Left hindlimb (tissue), 1 donor: ENCODE measurements at places on chromosomes 13 and 19.

GRCh38 chr13:60329221-60329923 lies 67.6 kb upstream of the TDRD3 start:
- no peak for DNase-seq

GRCh38 chr19:58361900-58362271 lies 665 bp downstream of the ZNF497 start:
- DNase-seq: no peak

DNA sequence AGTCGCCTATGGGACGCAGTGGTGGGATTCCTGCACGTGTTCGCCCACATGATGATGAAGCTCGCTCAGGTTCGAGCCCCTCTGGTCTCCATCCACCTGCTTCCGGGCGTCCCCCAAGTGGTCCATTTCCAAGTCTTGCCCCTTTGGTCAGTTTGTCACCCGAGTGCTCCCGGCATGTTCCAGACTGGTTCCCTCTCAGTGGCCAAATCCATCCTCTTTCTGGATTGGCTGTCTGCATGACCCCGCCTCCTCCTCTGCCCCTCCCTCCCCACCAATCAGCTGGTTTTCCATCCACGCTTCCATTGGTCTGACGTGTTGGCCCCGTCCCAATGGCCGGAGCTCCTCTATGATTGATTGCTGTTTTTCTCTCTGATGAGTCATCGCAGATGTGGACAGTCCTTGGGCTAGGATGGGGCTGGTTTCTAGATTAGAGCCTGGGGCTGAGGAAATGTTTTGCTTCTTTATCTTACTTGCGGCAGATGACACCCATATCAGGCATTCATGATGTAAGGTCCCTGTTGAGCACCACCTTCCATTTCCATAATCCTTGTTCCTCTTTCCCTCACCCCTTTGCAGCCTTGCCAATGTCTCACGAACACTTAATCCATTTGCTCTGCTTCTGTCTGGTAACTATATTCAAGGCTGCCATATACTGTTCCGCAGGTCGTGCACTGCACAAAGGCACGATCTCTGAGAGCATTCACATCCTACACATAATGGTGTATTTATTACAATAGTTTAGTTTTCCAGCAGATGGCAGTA lies 73.8 kb downstream of the MAP4K1 start:
- peak; percentile 50 for DNase-seq

DNA sequence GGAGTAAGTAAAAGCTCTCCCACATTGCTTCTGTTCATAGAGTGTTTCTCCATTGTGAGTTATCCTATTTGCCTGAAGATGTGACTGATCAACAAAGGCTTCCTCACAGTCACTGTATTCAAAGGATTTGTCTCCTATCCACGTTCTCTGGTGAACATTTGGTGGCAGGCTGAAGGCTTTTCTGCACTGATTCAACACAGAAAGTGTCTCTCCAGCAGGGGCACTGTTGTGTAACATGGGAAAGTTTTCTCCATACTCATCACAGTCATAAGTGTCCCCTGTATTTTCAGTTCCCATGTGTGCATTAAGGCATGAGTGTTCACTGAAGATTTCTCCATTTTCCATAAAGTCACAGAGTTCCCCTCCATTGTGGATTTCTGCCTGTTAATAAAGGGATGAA lies 17.6 kb downstream of the ZNF121 start:
- DNase-seq: no peak

- DNase-seq: no peak
Measured at GRCh38 chr13:73672492-73672891, 461.7 kb downstream of the KLF12 start.

DNA sequence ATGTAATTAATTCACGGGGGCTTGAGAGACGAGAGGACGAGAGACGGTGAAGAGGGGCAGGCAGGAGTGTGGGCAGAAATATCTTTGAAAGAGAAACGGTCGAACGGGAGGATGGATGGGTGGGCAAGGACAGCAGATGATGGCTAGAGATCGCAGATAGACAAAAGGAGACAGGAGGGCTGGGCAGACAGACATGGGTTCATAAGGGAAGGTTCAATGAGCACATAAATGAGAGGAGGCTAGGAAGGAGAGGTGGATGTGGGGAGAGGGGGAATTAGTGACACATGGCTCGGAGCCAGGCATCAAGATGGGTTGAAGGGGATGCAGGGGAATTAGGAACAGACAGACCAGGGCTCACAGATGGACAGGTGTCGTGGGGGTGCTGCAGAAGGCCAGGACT lies 1.1 kb downstream of the SYT3 start:
- no peak for DNase-seq

- DNase-seq: no peak
Measured at GRCh38 chr13:104847922-104848321, 1687.5 kb downstream of the EFNB2 start.

GRCh38 chr19:33441277-33441699 lies 67.8 kb downstream of the CEBPG start:
- DNase-seq: no peak

DNA sequence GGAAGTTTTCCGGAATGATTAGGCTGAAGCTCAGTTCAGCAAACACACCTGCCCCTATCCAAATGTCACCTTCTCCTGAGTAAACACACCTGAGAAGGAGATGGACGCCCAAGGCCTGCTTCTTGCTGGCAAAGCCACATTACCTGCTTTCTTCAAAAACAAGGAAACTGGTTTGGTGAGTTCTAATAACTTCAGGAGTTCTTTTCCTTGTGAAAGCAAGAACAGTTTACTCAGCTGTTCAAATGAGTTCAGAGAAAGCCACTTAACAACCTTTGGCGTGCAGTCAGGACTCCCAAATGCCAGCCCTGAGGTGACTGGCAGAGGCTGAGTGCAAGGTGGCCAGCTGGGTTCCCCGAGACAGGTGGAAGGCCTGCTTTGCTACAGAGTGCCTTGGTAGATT lies 160.5 kb downstream of the STK24 start:
- DNase-seq: no peak

DNA sequence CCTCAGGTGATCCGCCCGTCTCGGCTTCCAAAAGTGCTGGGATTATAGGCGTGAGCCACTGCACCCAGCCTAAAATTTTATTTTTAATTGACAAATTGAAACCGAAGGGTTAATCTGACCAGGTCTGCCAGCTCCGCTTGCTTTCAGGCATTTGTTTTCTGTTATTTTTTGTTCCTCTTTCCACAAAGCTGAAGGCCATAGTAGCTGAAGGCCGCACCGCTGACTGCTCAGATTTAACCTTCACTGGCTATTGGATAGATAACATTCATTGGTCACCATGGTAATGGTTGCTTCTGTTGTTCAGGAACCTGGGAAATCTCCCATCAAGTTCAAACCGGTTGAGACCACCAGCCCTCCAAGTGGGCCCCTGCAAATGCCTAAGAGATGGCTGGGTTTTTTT lies 124.5 kb upstream of the USP29 start:
- no peak for DNase-seq

DNA sequence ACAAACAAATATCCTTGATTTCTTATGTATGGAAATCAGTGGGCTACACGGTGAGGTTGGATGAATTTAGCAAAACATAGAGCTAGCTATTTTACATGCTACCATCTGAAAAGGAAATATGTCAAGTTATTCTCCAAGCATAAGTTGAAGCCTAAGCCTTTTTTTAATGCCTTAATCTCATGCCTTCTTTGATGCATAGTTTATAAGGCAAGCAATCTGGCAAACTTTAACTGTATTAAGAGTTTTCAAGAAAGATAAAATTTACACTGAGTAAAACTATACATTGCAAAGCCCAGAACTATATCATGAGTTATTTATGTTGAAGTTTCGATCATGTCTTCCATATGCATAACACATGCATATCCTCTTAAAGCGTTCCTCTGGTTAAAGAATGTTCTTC lies 85.0 kb upstream of the ATXN8OS start:
- no peak for DNase-seq

DNA sequence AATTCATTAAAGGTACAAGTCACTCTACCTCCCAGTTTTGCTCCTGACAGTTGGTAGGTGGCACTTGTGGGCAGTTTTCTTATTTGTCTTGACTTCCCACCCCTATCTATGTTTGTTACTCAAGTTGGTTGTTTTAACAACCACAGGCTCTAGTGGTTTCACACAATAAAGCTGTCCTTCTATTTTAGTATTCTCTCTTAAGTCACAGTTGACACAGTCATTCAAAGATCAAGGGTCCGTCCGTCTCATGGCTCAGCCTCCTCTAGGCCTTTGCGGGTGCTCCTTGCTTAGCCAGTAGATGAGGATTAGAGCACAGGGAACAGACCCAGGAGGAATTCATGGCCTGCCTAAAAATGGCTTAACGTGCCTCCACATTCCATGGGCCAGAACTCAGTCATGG lies 573.7 kb downstream of the IRS2 start:
- DNase-seq: no peak

GRCh38 chr13:24511019-24511815 lies 1.4 kb downstream of the PARP4 start:
- no peak for DNase-seq

DNA sequence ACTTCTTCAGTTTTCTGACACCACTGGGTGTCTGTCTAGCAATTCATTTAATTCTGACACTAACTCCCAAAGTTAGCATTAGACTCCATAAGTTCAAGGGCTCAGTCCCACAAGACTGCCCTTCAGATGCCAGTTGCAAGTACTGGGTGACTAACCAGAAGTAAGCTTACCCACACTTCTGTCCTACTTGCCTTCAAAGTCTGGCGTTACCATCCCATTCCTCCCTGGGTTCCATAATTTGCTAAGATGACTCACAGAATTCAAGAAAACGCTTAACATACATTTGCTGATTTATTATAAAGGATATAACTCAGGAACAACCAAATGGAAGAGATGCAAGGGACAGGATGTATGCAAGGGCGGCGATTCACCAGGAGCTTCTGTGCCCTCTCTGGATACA lies 45.5 kb upstream of the NPAS1 start:
- no peak for DNase-seq

DNA sequence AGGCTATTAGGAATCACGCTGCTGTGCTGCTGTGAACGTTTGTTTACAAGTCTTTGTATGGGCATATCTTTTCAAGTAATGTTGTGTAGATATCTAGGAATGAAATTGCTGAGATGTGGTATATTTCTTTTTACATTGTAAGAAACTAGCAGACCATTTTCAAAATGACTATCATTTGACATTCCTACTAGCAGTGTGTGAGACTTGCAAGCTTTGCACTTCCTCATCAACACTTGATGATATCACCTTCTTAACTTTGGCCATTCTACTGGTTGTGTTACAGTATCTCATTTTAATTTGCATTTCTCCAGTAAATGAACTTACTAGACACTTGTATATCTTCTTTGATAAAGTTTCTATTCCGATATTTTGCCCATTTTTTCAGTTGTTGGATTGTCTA lies 12.1 kb downstream of the METTL21C start:
- no peak for DNase-seq

DNA sequence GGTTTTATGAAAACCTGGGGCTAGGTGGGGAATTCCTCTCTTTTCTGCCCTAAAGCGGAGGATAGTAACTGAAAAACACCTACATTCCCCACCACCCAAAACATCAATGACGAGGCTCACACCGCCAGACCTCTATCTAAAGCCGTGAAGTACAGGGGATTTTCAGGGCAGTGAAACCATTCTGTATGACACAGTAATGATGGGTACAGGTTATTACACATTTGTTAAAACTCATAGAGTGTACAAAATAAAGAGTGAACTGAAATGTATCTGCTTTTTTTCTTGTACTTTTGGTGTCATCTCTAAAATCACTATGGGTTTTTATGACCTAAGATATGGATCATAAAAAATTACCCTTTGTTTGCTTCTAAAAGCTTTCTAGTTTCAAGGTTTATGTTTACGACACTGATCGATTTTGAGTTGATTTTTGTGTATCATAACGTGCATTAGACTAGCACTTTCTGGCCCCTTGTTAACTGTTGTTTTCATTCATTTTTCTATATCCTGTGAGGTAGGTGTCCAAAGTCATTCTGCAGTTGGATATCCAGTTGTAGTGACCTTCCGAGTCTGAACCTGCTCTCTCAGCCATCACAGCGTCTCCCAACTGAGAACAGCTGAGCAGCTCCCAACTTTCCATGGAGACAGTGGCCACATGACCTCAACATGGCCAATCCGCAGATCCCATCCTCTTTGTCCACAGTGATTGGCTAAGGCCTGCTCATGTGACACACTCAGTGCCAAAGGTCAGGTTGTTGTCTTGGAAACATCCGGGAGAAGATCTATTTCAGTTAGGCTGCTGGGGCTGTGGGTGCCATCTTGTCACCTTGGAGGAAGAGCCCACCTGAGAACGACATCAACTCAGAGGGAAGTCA lies 10.3 kb downstream of the MBD3L2B start:
- no peak for DNase-seq

GRCh38 chr19:50713556-50714236 lies 5.9 kb downstream of the SHANK1 start:
- no peak for DNase-seq

- DNase-seq: no peak
Measured at GRCh38 chr13:76879203-76879882, 6.9 kb downstream of the KCTD12 start.

GRCh38 chr13:96141032-96141431 lies 51.1 kb downstream of the HS6ST3 start:
- DNase-seq: no peak

GRCh38 chr13:111123221-111123620 lies 8.1 kb downstream of the ARHGEF7 start:
- no peak for DNase-seq

DNA sequence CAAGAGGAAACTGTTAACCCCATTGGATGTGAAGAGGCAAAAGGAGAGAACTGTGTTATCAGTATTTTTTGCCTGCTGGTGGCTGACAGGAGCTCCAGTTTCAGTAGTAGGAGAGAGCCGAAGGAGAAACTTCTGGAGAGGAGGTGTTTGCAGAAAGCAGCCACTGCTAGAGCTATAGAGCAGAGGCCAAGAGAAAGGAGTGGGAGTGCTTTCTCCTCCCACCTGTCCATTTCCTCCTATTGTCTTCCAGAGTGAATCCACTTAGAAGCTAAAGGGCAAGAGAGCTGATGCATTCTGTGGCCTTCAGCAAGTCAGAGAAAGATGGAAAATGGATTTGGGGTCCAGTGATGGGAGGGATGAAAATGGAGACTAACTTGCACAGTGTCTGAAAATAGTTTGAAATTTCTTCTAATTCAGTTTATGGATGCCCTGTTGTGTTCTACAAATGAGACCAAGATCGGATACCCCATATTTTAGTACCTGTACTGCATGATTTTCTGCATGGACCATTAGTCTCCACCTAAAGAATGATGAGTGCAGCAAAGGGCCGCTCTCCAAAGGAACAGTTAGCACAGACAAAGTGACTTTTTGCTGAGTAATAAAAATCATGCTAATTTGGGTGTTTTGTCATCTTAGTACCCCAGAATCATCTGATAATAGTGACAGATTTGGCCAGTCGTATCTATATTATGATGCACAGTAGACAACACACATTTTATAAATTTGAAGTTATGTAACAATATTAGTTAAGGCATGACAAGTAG lies 10.7 kb downstream of the HS6ST3 start:
- no peak for DNase-seq
